ENCODE measurements at places on chromosomes 2 and 18.
A peak's percentile ranks its signal among the peaks of the same experiment; 100 is the strongest.

GRCh38 chr2:39781697-39782096 lies 2.6 kb upstream of the THUMPD2 start:
- DNase-seq, result no peak

DNA sequence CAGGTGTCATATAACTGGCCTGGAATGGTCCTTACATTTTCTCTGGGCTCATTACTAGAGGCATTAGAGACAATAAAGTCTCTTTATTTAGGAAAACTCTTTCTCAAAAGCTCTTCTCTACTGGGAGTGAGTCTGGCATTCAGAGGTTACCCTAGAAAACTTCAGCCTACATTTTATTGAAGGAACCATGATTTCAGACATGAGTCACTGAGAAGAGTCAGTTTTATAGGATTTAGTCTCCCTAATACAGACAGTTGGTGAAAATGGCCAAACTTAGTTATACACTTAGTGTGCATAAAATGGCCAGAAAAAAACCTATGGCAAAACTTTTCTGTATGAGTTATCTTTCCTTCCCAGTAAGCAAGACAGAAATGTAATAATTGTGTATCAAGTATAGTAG lies 689.4 kb downstream of the ZEB2 start:
- DNase-seq, result no peak

GRCh38 chr18:38789141-38789540 lies 1223.5 kb upstream of the CELF4 start:
- DNase-seq, result no peak

- no peak for DNase-seq
Measured at GRCh38 chr2:227860221-227860641, 11.2 kb upstream of the DAW1 start.

DNA sequence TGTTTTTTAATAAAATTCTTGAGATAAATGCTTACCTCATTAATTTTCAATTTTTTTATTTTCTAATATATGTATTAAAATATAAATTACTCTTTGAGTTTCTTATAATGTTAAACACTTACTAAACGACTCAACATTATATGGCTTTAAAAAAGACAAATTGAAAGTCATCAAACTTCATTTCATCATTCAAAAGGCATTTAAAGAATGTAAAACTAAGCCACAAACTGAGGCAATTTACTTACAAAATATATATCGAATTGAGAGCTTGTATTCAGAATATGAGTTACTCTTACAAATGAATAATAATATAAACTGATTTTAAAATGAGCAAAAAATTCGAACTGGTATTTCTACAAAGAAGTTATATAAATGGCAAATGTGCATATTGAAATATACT lies 1262.2 kb upstream of the PIK3C3 start:
- DNase-seq, result no peak

DNA sequence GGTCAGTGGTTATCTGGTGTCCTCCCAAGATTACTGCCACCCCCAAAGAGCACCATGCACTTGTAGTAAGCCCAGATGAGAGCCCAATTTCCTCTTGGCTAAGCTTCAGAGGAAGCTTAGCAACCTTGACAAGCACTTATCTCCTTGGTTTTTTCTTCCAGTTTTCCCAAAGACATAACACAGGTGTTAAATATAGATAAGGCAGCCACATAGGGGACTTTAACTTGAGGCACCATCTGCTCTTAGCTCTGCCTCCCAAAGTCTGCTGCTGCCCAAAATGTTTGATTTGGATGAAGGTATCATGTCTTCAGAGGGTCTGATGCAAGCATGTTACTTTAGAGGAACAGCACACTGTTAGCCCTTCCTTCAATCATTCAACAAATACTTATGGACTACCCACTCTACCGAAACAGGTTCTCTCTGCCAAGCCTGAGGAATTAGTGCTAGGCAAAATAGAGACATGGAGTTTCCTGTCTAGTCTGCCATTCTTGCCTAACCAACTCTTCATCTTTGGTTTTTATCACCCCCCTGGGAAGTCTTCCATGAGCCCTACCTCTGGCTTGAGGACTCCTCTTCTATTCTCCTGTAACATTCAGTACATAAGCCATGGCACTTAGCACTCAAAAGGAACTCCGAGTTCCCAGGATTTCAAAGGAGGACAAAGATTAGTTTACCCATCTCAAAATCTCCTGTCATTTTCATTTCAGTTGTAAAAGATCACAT lies 73.7 kb downstream of the SP3 start:
- no peak for DNase-seq

DNA sequence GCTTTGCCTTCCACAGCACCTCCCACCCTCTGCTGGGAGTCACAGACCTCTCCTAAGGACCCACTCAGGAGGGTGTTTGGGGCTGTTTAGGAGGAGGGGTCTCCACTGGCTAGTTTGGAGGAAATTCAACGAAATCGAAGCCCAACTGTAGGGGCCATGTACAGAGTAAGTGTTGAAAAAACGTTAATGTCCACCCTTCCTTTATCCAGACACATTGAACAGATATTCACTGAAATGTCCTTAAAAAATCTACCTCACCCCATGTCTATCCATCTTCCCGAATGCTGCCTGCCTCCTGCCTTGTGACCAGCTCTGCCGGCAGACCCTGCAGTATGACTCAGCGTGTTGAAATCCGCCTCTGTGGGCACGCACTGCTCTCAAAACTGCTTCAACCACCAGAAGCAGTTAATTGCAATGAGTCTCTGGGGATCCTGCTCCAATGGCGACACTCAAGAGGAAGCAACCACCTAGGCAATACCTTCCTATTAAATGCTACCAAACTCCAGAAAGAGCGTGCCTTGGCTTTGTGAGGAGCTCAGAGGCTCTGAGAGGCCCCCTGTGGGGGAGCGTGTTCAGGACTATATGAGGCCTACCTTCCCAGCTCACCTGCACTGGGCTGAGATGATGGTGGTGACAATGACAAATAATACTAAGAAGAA lies 61.4 kb upstream of the RTN4 start:
- DNase-seq, result peak; percentile 97

GRCh38 chr2:2410987-2411386 lies 79.9 kb upstream of the MYT1L start:
- no peak for DNase-seq

DNA sequence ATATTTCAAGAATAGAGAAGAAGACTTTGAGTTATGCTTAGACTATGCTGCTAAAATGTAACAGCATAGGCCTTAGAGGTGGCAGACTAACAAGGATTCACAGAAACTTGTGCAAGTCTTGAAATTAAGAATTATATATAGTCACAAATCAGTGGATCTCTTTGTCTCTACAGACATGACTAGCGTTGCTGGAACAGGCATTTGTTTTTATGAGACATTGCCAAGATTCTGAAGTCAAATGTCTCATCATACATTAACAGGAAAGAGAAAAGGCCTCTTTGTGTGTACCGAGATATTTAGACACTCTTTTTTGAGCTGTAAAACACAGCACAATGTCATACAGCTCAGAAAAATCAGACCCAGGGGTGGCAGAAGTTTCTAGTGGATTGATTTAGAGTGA lies 207.1 kb downstream of the TMX3 start:
- DNase-seq, result no peak

GRCh38 chr2:45622336-45623075 lies 11.4 kb upstream of the SRBD1 start:
- no peak for DNase-seq

GRCh38 chr2:15782009-15782751 lies 158.2 kb upstream of the MYCN start:
- peak; percentile 16 for DNase-seq

DNA sequence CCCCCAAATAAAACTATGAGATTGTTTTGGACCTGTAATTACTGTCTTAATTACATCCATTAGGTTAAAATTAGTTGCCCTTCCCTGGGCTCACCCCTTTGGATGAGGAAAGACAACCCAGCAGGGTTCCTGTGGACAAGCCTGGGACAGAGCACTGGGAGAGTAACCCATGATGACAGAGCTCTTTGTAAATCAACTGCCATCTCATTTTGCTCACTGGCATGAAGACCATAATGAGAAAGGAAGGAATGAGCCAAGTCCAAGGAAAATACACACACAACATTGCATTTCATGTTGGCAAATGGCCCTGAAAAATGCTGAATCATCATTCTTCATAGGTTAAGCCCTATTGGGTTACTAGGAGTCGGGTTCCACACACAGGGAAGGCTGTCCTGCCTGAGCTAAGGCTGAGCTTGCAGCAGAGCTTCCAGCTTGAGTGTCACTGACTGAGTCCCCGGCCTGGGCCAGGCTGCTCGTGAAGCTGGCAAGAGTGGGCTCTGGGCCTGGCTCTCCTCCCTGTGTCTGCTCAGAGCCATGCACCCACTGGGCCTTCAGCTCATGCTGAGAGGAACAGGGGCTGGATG lies 94.1 kb upstream of the ACAA2 start:
- DNase-seq, result peak; percentile 19

DNA sequence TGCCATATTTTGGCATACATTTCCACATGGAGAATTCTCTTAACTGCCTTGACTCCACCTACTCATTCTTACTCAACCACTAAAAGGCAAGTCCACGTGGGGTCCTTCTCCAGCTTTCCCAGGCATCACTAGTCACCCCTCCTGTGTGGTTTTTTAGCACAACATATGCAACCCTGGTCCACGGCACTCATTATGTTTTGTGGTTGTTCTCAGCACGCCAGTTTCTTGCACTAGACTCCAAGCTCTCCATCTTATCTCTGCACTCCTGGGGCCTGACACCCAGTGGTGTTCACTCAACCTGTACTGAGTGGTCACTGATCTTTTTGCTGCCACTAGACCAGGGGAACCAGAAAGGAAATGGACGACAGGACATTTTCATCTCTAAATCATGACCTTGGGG lies 18.0 kb downstream of the MARCHF4 start:
- peak; percentile 55 for DNase-seq

DNA sequence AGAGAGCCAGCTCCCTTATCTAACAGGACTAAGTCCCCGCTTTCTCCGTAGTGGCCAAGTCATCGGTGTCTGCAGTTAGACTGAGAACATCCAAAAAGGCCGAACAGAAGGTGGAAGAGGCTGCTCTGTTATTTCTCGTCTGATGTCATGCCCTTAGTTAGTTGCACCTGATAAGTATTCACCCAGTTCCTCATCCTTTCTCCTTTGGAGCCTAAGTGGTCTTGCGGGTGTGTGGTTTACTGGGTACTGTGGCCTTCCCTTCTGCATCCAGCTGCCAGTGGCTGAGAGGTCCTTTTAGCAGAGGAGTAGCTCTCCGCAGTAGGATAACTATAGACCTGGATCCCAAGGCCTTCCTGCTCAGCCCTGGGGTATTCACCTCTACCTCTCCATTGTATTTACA lies 211.6 kb downstream of the BCL2 start:
- DNase-seq, result no peak

- no peak for DNase-seq
Measured at GRCh38 chr2:212384027-212384426, 154.6 kb downstream of the ERBB4 start.

DNA sequence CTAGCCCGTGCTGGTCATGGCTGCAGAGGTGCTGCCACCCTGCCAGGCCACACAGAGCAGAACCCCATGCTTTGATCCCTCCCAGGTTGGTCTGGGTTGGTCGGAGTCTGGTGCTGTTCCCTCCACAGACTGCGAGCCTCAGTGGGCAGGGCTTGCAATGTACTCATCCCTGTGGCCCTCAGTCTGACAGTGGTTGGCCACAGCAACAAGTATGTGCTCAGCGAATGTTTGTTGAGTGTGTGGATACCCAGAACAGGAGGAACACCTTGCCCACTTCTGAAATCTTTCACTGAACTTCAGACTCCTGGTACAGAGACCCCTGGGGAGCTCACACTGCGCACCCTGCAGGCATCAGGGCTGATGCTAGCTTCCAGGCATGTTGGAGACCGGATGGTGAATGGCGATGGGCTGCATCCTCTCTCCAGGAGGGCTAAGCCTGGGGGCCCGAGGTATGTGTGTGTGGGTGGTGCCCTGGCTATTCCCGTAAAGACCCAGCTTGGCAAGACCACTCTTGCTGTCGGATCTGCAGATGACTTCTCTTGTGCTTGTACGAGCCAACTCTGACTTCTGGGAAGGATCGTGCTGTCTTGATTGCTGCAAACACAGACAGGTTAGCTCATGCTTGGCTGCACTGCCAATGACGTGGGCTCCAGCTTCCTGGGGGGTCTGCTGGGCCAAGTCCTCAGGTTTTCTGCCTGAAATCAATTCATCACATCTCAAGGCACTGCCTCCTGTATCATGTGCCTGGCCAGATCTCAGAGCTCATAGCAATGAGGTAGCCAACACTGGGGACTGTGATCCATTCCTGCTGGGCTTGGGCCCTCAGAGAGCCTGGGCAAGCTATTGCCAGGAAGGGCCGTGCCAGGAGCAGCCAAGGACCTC lies 43.7 kb downstream of the RHOB start:
- DNase-seq, result peak; percentile 43

GRCh38 chr2:221134718-221135117 lies 437.4 kb downstream of the EPHA4 start:
- no peak for DNase-seq

GRCh38 chr2:149098701-149099100 lies 60.2 kb downstream of the LYPD6B start:
- DNase-seq, result peak; percentile 86

GRCh38 chr2:9205486-9205885 lies 1.1 kb upstream of the ASAP2 start:
- DNase-seq, result no peak

DNA sequence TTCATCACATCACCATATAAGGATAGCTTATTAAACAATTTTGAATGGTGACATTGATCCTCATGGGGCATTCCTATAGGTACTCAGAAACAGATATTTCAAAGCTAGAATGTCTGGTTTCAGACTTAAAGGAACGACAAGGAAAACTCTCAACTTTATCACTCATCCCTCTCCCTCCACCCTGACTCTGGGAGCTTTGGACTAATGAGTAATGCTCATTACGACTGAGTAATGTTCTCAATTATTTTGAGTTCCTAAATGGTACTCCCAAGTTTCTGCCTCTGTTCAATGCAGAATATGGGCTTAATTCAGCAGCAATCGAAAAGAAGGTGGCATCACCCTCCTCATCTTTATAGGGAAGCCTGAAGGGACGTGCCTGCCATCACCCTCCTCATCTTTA lies 43.4 kb downstream of the RFX8 start:
- no peak for DNase-seq

DNA sequence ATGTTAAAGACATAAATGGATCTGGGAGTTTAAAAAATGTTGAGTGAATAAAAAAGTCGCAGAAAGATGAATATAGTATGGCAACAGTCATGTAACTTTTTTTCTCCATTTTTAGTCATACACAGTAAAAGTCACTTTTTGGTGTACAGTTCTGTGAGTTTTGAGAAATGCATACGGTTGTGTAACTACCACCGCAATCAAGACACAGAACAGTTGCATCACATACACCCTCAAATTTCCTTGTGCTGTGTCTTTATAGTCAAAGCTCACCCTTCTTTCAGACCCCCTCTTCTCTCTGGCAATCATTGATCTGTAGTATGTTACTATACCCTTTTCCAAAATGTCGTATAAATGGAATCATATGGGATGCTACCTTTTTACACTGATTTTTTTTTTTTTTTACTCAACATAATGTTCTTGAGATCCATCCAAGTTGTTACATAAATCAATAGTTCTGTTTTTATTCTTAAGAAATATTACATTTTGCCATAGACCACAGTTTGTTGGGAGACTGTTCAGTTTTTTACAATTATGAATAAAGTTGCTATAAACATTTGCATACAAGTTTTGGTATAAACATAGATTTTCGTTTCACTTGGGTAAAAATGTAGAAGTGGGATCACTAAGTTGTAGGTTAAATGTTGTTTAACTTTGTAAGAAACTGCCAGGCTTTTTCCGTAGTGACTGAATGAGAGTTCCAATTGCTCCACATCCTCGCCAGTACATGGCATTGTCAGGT lies 35.4 kb upstream of the AGFG1 start:
- DNase-seq, result no peak

- DNase-seq, result no peak
Measured at GRCh38 chr2:30956995-30957394, 149.7 kb upstream of the CAPN13 start.

- no peak for DNase-seq
Measured at GRCh38 chr2:39625927-39626270, 39.8 kb upstream of the TMEM178A start.

- DNase-seq, result no peak
Measured at GRCh38 chr2:95372845-95373244, 29.7 kb upstream of the FAHD2A start.

Data from fibroblast of skin of scalp (primary cell).